ENCODE measurements at places on chromosomes 6 and 20.

GRCh38 chr6:17490724-17491123 is 97.3 kb downstream of the CAP2 start:
- no peak overlapping the region for H3K4me3 ChIP-seq
- H3K27ac ChIP-seq, result no peak overlapping the region
- DNase-seq, result no peak

DNA sequence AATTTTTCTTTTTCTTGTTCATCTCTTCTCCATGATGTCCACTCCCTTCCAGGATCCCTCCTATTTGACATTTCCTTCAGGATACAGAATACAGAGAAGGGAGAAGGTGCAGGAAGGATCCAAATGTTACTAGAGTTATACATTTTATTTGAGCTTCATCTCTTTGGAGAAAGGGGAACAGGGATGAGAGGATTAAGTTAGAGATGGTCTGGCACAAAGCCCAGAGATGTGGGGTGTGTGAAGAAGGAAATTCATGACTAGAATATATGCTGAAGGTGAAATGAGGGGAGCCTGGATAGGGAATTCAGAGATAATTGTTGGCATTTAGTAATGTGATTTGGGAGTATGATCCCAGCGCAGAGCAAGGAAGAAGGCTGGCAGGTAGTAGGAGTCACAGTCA is 22.5 kb upstream of the SRPK1 start:
- no peaks in the 10 kb centered on the region for H3K27me3 ChIP-seq
- H3K4me3 ChIP-seq, result no peak overlapping the region
- no peak for DNase-seq
- H3K27ac ChIP-seq, result no peak overlapping the region
- no peaks in the 10 kb centered on the region for H3K4me1 ChIP-seq

- H3K4me1 ChIP-seq, result no peaks in the 10 kb centered on the region
- H3K4me3 ChIP-seq, result no peak overlapping the region
- no peaks in the 10 kb centered on the region for H3K27me3 ChIP-seq
These were observed 526.0 kb upstream of the SOX4 start for GRCh38 chr6:21067521-21067920.

GRCh38 chr6:13318821-13319220 is 9.5 kb downstream of the TBC1D7 start:
- peaks cover 45% of the 10 kb centered on the region for H3K36me3 ChIP-seq
- H3K27ac ChIP-seq, result no peak overlapping the region
- no peak for DNase-seq
- H3K4me1 ChIP-seq, result no peaks in the 10 kb centered on the region

- H3K4me1 ChIP-seq, result no peaks in the 10 kb centered on the region
- no peaks in the 10 kb centered on the region for H3K36me3 ChIP-seq
- no peak for DNase-seq
- H3K4me3 ChIP-seq, result no peak overlapping the region
- no peaks in the 10 kb centered on the region for H3K27me3 ChIP-seq
- no peak overlapping the region for H3K27ac ChIP-seq
These were observed 122.1 kb upstream of the CEP162 start for GRCh38 chr6:84349542-84349941.

GRCh38 chr20:830011-830521 is 3.4 kb upstream of the FAM110A start:
- no peaks in the 10 kb centered on the region for H3K27me3 ChIP-seq
- 0 out of 2 replicates have a peak, but pooled peaks cover 7% of the 10 kb centered on the region for H3K4me1 ChIP-seq
- no peaks in the 10 kb centered on the region for H3K36me3 ChIP-seq
- no peak overlapping the region for H3K27ac ChIP-seq

DNA sequence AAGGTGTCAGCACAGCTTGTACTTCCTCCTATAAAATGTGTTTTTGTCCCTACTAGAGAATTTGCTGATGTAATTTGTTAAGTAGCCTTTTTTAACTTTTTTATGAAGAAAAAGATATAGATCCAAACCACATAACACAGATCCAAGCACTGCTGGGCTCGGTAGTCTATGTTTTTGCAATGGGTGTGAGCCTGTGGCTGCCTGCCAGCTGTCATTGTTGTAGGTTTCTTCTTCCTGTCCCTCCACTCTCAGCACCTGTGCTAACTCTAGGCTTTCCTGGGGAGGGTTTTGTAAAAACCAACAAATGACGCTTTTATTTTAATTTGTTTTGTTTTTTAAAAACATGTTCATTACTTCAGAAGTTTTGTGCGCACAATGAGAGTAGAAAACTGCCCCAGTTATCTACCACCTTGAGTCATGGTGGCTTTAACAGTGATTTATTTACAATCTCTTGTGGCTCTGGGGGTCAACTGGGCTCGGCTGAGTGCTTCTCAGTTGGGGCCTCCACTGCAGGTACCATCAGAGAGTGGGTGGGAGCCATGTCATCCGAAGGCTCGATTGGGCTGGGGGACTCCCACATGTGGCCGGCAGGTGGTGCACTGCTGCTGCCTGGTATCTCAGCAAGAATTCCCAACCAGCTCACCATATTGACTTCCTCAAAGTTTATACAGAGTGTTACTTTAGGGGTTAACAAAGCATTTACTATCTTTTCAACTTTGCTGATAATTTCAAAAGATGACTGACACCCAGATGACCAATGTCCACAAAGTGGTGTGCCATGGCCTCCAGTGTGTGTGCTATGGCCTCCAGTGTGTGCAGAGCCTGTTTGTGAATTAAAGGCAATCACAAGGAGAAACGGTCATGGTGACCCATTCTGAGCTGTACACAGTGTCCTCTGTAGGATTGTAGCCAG is 3.0 kb upstream of the CCR6 start:
- no peaks in the 10 kb centered on the region for H3K4me1 ChIP-seq
- no peak overlapping the region for H3K4me3 ChIP-seq
- no peak for DNase-seq

GRCh38 chr6:91276315-91276714 is 689.4 kb upstream of the MAP3K7 start:
- H3K4me3 ChIP-seq, result no peak overlapping the region
- no peaks in the 10 kb centered on the region for H3K4me1 ChIP-seq
- H3K27ac ChIP-seq, result no peak overlapping the region
- no peaks in the 10 kb centered on the region for H3K27me3 ChIP-seq

DNA sequence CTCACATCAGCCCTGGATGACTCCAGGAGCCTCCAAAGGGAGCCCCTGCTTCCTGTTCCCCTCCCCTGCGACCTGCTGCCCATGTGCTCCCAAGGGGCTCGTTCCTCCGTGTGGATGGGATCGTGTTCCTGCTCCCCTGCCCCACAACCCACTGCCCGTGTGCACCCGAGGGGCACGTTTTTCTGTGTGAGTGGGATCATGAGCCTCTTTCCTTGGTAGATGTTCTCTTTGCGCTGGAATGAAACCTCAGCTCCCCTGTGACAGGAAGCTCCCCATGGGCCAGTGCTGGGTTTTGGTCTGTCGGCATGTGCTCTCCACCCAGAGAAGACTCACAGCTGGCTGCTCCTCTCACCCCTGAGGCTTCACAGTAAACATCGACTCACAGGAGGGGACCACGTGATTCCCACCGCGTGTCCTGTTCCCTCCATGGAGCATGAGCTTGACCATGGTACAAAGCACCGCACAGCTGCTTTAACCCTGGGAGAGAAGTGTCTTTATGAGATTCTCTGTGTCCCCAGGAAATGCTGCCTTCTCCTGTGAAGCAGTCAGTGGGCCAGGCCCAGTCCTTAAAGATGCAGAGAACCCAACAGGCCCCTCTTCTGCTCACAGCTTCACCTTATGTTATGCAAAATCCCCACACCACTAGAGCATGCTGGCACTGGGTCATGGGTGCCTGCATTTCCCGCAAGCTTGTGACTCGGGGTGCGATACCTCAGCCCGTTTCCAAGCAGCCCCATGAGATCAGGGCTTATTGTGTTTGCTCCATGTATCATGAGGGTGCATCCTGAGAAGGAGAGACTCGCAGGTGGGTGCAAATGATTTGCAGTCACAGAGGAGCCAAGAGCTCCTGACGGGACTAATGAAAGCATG is 215.1 kb downstream of the ERMARD start:
- no peak overlapping the region for H3K4me3 ChIP-seq
- H3K36me3 ChIP-seq, result no peaks in the 10 kb centered on the region
- no peak overlapping the region for H3K27ac ChIP-seq
- no peak for DNase-seq
- H3K4me1 ChIP-seq, result no peaks in the 10 kb centered on the region

DNA sequence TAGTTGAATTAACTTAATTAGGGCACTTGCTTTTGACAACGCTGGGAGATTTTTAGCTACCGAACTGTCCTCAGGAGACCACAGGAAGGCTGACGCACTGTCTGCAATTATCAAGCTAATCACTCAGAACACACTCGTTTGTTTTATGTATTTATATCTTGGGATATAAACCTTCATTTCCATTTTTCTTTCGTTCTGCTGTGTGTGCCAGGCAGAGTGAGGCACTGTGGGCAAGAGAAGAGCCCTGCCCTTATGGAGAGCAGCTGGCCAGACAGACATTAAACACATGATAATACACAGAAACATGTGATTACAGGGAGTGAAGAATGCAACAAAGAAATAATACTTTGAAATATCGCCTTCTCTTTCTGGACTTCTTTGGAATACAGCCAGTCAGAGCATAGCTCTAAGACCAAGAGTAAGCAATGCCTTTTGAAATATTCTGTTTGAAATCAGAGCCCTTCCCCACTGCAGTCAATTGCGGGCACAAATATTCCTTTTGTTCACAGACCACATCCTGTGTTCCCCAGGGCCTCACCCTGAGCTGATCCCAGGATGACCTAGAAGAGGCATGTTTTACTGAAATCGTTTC is 96.8 kb downstream of the ANKRD60 start:
- H3K4me1 ChIP-seq, result no peaks in the 10 kb centered on the region
- H3K4me3 ChIP-seq, result no peak overlapping the region
- H3K27me3 ChIP-seq, result peaks cover 21% of the 10 kb centered on the region

DNA sequence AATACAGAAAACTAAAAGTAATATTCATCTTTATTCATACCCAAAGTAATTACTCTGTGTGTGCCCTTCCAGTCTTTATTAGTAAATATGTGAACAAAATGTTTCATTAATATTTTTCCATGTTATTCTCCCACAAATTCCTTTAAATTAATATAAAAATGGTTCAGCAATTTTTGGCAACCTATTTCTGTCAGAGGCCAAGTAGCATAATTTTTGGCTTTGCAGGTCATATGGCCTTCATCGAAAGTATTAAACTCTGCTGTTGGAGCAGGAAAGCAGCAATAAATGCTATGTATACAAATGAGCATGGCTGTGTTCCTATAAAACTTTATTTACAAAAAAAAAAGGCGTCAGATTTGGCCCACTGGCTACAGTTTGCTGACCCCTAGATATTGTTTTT is 16.1 kb downstream of the ZC2HC1B start:
- no peaks in the 10 kb centered on the region for H3K4me1 ChIP-seq
- H3K36me3 ChIP-seq, result no peaks in the 10 kb centered on the region
- DNase-seq, result no peak

- no peak overlapping the region for H3K27ac ChIP-seq
- H3K4me3 ChIP-seq, result no peak overlapping the region
- DNase-seq, result no peak
These were observed 81.6 kb downstream of the C6orf118 start for GRCh38 chr6:165227644-165228329.

GRCh38 chr20:42985628-42986027 is 204.1 kb downstream of the PTPRT start:
- no peak for DNase-seq
- H3K36me3 ChIP-seq, result no peaks in the 10 kb centered on the region
- no peak overlapping the region for H3K27ac ChIP-seq
- no peaks in the 10 kb centered on the region for H3K27me3 ChIP-seq
- no peak overlapping the region for H3K4me3 ChIP-seq

- H3K27me3 ChIP-seq, result no peaks in the 10 kb centered on the region
- no peak overlapping the region for H3K4me3 ChIP-seq
- no peak for DNase-seq
- 0 out of 2 replicates have a peak, but pooled peaks cover 2% of the 10 kb centered on the region for H3K4me1 ChIP-seq
- H3K36me3 ChIP-seq, result peaks cover 7% of the 10 kb centered on the region
- H3K27ac ChIP-seq, result no peak overlapping the region
These were observed 17.4 kb downstream of the TCFL5 start for GRCh38 chr20:62844182-62844581.

- no peaks in the 10 kb centered on the region for H3K4me1 ChIP-seq
- peaks cover 18% of the 10 kb centered on the region for H3K27me3 ChIP-seq
- no peaks in the 10 kb centered on the region for H3K36me3 ChIP-seq
- H3K4me3 ChIP-seq, result no peak overlapping the region
- H3K27ac ChIP-seq, result no peak overlapping the region
These were observed 34.7 kb downstream of the SUN5 start for GRCh38 chr20:32969356-32970114.

DNA sequence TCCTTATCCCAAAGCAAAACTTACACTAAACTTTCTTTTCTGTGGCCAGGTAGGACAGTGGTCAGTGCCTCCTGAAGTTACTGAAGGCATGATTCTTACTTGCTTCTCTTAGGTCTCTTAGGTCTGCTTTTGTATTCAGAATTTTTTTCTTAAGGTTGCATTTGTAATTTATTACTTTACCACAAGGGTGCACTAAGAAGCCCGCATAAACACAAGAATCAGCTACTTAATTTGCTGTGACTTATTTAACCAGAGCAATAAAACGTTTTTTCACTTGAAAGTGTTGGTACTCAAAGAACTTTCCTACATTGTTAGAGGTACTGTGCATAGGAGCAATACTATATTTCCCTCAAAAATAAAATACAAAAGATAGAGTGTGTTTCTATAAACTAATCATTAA is 75.4 kb upstream of the LAMA2 start:
- H3K27ac ChIP-seq, result no peak overlapping the region
- peak; percentile 60 for DNase-seq
- peaks cover 2% of the 10 kb centered on the region for H3K27me3 ChIP-seq
- H3K4me1 ChIP-seq, result peaks cover 2% of the 10 kb centered on the region

- no peak overlapping the region for H3K27ac ChIP-seq
- H3K27me3 ChIP-seq, result no peaks in the 10 kb centered on the region
- H3K4me1 ChIP-seq, result no peaks in the 10 kb centered on the region
- H3K36me3 ChIP-seq, result peaks cover 8% of the 10 kb centered on the region
- no peak overlapping the region for H3K4me3 ChIP-seq
These were observed 53.0 kb downstream of the CDK5RAP1 start for GRCh38 chr20:33348136-33348937.

GRCh38 chr6:19479551-19479950 is 357.6 kb upstream of the ID4 start:
- no peak overlapping the region for H3K27ac ChIP-seq
- no peak overlapping the region for H3K4me3 ChIP-seq
- no peaks in the 10 kb centered on the region for H3K4me1 ChIP-seq
- H3K27me3 ChIP-seq, result no peaks in the 10 kb centered on the region
- no peaks in the 10 kb centered on the region for H3K36me3 ChIP-seq
- DNase-seq, result no peak

- peak overlapping the region; percentile 39 for H3K27ac ChIP-seq
- no peaks in the 10 kb centered on the region for H3K27me3 ChIP-seq
- DNase-seq, result peak; percentile 38
- peaks cover 16% of the 10 kb centered on the region for H3K36me3 ChIP-seq
- no peak overlapping the region for H3K4me3 ChIP-seq
- peaks cover 16% of the 10 kb centered on the region for H3K4me1 ChIP-seq
These were observed 10.4 kb downstream of the SERPINB6 start for GRCh38 chr6:2960935-2961334.

DNA sequence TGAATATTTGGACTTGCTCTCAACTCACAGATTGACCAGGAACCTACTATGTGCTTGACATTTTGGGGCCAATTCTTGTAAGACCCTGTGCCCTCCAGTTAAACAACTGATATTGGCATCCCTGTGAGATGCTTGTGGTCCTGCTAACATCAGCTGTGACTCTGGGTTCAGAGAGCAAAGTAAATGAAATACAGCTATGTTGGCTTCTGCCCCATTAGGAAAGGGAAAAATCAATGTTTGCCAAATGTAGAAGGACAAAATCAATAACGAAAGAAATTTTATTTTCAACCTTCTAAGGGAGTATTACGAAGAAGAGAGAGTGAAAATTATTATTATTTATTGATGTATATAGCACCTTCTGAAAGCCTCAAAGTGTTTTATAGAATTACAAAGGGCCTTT is 266.9 kb upstream of the ARID1B start:
- no peak for DNase-seq
- H3K36me3 ChIP-seq, result no peaks in the 10 kb centered on the region
- H3K4me3 ChIP-seq, result no peak overlapping the region
- H3K27ac ChIP-seq, result no peak overlapping the region
